ENCODE measurements at places on chromosomes 1 and 21.

- no peak for DNase-seq
Measured at GRCh38 chr1:45370575-45370974, 30.3 kb upstream of the MUTYH start.

GRCh38 chr1:29824511-29825273, 588.4 kb downstream of the PTPRU start:
- no peak for DNase-seq

GRCh38 chr21:21200103-21200938, 202.1 kb downstream of the NCAM2 start:
- DNase-seq: no peak

GRCh38 chr21:42221581-42222345, 2.8 kb downstream of the ABCG1 start:
- DNase-seq: no peak

- no peak for DNase-seq
Measured at GRCh38 chr1:23574265-23574754, 15.0 kb upstream of the ID3 start.

DNA sequence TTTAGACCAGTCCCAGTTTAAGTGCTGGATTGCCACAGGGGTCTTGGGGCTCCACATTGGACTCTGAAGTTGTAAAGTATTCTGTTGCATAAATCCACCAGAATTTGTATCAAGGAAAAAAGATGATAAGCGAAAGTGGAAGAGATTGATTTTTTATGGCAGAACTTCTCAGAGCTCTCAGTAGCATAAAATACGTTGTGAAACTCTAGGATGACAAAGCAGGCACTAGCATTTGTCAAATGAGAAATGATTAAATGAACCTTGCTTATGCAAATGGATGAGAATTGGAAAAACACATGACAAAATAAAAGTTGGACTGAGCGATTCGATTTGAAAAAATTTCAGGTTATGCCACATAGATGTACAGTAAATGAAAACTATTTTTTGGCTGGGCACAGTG, 253.8 kb upstream of the RAB4A start:
- no peak for DNase-seq

DNA sequence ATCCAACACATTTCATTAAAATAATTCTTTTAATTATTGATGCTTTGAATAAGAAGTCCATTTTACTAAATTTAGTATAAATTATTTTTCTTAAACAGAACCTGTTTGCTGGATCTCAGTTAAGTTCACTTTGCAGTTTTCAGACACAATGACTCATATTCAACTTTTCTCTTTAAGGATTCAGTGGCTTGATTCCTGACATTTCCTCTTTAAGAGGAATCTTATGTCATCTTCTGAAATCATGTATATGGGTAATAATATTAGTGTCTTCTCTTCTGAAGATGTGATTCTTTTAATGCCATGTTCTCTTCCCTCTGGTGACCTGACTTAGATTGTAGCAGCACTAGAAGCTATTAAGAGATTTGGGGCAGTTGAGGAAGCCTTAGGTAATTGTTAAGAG, 12.6 kb downstream of the CREG1 start:
- no peak for DNase-seq

- DNase-seq: peak; percentile 73
Measured at GRCh38 chr1:11719313-11720032, 16.5 kb upstream of the AGTRAP start.

GRCh38 chr1:38858833-38859560, 575 bp downstream of the RRAGC start:
- no peak for DNase-seq

- DNase-seq: no peak
Measured at GRCh38 chr1:48061162-48062136, 64.3 kb upstream of the TRABD2B start.

DNA sequence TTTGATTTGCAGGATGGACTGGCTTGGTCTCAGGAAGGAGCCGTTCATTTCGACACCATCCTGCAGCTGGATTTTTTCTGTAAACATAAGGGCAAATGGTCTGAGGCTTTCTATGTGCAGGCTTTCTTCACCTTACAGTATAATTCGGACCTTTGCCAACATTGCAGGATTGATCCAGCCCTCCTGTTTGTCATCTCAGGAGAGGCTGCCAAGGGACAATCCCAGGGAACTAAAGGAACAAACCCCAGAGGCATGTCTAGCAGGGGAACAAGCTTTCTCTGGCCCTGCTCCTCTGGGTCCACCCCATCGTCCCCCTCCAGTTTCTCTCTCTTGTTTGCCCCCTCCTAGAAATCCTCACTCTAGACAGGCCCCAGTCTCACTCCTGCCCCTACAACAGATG, 24.8 kb upstream of the GBP6 start:
- DNase-seq: no peak

- no peak for DNase-seq
Measured at GRCh38 chr1:23913212-23913880, at the start of gene CNR2. CNR2 (minus strand) TSS chr1:23913362; CDS start chr1:23875617, 37,745 bp downstream.

DNA sequence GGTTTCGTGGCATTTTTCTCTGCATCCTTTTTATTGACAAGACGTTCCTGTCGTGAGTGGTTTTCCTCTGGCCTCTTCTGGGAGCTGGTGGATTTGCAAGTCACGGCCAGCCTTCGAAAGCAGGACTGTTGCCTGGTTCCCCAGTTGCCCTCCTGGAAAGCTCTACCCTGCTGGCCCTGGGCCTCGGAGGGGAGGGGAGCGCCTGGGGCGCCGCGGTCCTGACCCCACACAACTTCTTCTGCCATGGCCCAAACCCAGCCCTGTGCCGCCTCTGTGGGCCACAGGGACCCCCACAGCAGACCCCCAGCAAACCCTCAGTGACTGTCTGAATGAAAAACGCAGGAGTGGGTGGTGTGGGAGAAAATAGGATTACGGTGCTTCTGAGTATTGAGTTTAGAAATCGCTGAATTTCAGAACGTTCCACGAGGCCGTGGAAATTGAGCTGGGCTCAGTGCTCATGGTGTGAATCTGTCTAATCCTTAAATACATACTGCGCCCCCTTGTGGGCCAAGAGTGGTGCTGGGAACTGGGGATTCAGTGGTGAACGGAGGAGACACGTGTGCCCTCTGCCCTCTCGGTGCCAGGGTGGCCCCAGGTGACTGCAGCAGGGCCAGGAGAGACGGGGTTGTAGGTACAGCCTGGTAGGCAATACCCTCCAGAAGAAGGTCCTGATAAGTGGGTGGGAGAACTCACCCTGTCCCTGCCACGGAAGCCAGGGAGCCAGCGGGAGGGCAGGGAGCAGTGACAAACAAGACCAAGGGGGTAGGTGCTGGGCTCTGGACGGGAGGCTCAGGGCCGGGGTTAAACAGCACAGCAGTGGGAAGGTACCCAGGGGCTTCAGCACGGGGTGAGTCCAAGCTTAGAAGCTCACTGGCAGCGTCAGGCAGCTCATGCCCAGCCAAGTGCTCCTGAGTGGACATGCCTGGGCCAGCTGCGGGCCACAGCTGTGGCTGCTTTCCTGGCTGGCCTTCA, 101.2 kb upstream of the COL6A1 start:
- DNase-seq: peak; percentile 42

DNA sequence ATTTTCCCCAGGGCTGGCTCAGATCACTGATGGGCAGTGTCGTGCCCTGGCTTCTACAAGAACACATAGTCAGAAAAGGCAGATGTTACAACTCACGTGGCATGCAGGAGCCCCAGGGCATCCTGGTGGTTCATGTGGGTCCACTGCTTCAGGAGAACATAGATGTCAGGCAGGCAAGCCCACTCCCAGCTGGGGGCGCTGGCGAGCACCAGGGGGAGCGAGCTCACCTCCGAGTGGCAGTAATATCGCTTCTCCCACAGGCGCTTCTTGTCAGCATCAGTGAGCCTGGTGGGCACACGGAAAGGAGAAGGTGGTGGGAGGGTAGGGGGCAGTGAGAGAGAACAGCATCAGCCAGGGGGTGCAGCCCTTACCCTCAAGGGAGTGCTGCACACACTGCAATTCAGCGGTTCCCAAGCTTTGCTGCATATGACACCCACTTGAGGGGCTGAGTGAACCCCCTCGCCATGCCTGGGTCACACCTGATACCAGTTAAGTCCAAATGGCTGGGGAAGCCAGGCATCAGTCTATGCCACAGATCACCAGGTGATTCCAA, 34.3 kb upstream of the PPP1R15B start:
- DNase-seq: peak; percentile 18

DNA sequence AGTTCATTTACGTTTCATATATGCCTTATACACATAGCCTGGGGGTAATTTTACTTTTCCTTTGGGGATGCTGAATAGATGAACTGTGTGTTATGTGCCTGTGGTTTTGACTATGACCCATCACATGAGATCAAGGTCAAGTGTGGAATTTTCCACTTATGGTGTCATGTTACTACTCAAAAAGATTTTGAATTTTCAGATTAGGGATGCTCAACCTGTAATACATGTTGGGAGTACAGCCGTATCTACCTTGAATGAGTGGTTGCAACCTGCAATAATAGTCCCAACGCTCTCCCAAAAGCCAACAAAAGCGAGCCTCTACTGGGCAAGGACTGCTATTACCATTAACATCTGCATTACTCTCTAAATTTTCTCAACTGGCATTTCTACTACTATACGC, 68.5 kb upstream of the SDC3 start:
- no peak for DNase-seq

GRCh38 chr1:109152196-109152595, 38.3 kb downstream of the ELAPOR1 start:
- no peak for DNase-seq

DNA sequence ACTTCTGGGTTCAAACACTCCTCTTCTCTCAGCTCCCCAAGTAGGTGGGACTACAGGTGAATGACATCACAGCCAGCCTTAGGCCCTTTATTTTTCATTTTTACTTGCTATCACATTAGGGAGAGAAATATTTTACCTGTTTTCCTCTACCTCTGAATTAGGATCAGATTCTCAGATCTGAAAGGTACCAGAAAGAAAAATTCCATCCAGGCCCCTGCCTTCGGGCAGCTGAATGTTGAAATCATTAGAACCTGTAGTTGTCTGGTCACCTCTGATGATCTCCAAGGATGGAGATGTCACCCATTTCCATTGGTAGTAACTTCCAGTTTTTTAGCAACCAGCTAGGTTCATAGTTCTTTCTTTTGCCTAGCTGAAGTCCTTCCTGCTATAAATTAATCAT, 175.6 kb upstream of the TNR start:
- no peak for DNase-seq

GRCh38 chr1:209927466-209927865, 10.6 kb upstream of the SYT14 start:
- no peak for DNase-seq

GRCh38 chr1:13935336-13935735, 235.3 kb downstream of the PRDM2 start:
- no peak for DNase-seq

DNA sequence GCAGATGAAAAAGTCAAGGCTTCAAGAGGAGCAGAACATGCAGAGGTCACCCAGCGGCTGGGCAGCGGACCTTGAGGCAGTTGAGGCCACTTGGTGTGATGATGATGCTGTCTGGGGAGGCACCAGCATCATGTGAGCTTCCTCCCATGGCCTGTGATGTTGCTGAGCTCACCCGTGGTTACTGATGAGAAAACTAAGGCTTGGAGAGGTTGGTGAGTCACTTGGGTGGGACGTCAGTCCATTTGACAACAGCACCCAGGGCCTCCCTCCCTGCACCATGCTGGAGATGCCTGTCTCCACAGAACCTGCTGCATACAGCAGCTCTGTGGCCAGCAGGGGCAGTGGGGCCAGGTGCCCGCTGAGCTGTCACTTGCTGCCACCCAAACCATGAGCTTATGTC, 146.8 kb downstream of the NPHP4 start:
- DNase-seq: no peak

- DNase-seq: no peak
Measured at GRCh38 chr1:17903386-17903785, 148.3 kb downstream of the ACTL8 start.

- DNase-seq: no peak
Measured at GRCh38 chr1:23037081-23037740, 17.9 kb downstream of the KDM1A start.

DNA sequence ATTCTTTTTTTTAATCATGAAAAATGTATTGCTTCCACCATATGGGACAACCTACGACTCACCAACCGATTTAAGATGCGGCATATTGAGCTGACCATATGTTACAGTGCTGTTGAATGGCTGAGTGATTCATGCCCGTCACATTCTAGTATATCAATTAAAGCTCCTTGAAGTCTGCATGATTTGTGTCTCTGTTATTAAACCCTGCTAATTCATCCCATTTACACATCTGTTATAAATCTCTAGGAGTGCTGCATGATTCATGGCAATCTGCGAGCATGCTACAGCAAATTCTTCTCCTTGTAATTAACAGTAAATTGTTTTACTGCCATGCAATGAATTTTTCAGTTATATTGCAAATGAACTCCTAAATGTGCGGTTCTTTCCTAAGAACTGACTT, 239.8 kb downstream of the USH2A start:
- no peak for DNase-seq

- DNase-seq: no peak
Measured at GRCh38 chr1:223662943-223663342, 2.6 kb downstream of the CAPN8 start.

- no peak for DNase-seq
Measured at GRCh38 chr1:221294242-221294641, 415.0 kb downstream of the HLX start.

- no peak for DNase-seq
Measured at GRCh38 chr1:41716188-41717130, 202.3 kb downstream of the HIVEP3 start.

DNA sequence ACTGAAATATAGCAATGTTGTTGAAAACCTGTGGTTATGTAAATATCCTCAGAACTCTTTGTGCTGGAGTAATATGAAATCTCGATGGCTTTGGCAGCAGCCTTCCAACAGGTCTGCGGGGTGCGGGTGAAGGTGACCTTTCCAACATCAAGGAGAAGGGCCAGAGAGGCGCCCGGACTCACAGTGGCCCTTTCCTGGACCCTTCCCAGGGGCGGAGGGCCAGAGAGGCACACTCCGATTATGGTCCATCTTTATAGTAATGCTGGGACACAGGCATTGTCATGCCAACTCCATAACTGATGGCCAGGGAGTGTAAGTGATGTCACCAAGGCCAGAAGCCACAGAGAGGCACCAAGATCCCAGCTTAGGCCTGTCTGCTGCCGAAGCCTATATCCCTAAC, 18.1 kb downstream of the SLC37A1 start:
- DNase-seq: no peak

DNA sequence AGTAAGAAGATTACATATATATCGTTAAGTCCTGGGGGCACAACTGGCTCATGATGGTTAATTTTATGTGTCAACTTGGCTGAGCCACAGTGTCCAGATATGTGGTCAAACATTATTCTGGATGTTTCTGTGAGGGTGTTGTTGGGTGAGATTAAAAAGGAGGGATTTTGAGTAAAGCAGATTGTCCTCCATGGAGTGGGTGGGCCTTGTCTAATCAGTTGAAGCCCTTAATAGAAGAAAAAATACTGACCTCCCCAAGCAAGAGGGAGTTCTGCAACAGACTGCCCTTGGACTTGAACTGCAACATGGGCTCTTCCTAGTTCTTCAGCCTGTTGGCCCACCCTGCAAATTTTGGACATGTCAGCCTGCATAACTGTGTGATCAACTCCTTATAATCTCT, 311.6 kb downstream of the RPS6KC1 start:
- no peak for DNase-seq

DNA sequence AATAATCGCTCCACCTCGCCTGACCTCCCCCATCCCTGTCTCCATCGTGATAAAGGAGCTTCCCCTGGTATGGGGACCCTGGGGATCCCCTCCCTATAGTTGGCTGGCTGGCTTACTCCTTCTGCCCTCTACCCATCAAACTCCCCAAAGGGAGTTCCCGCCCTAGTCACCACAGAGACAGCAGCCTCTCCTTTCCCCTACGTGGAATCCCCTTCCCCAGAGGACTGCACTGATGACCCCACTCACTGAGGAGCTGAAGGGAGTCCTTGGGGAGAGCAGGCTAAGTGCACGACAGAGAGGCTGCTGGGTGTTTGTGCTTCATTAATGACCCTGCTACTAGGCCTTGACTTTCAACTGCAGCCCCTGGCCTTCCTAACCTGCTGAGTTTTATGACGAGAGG, 1.9 kb downstream of the CADM3 start:
- no peak for DNase-seq
